ENCODE measurements at places on chromosomes 2 and 18.
A peak's percentile ranks its signal among the peaks of the same experiment; 100 is the strongest.

- DNase-seq: no peak
Measured at GRCh38 chr2:70975237-70975636, 3.2 kb upstream of the ANKRD53 start.

DNA sequence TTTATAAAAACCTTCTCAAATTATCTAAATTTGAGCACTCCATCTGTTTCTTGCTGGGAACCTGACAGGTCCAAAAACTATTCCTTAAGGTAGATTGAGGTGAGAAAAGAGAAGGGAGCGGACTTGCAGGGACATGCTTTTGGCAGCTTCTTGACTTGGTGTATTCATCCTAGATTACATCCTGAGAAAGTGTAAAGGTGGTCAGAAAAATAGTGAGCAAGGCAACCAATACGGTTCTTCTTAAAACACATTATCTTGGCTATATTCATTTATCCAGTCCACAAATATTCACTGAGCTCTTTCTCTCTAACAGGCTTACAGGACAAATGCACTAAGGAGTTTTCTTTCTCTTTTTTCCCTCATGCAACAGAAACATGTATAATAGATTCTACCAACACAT is 230.0 kb downstream of the LRP1B start:
- DNase-seq: no peak

GRCh38 chr2:113407446-113408099 is 29.9 kb upstream of the ZNG1B start:
- no peak for DNase-seq

DNA sequence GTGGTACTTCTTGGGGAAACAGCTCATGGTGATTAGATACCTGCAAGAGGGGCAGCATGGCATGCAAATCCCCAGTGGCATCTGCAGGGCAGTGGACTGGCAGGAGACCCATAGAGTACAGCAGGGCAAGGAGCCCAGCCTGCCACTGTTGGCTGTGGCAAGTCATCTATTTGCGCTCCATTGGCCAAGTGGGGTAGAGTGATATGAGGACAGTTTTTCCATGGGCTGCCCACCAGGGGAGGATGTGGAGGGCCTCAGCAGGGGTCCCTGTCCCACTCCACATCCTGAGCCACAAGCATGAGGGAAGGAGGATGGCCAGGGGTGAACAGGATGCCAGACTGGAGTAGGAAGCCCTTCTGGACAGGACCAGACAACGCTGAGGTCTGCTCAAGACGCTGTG is 50.9 kb upstream of the OTOF start:
- DNase-seq: no peak

DNA sequence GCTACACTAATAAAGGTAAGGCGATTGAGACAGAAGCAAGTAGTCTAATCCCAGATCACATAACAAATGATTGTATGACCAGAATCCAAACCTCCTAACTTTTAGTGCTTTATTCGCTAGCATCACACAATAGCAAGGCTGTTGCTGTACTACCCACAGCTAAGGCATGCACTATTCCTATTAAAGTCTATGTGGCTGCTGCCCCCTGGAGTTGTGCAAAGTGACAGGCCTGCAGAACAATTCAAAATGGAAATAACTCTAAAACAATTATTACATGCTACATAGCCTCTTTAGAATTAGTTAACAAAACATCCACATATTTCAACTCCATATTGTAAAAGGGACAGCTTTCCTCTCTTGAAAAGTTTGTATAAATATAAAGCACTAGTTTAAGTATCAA is 6.0 kb downstream of the ERBB4 start:
- no peak for DNase-seq

GRCh38 chr2:202508686-202509085 is 126.1 kb upstream of the FAM117B start:
- DNase-seq: no peak

GRCh38 chr18:76448256-76449110 is 46.6 kb downstream of the ZNF516 start:
- DNase-seq: no peak

- DNase-seq: no peak
Measured at GRCh38 chr2:129769185-129769991, 210.1 kb upstream of the RAB6C start.

- no peak for DNase-seq
Measured at GRCh38 chr2:188079196-188079595, 212.5 kb upstream of the GULP1 start.

- no peak for DNase-seq
Measured at GRCh38 chr2:15688924-15689568, 97.4 kb downstream of the DDX1 start.

GRCh38 chr2:170928036-170928823 is 823 bp upstream of the GORASP2 start:
- no peak for DNase-seq

DNA sequence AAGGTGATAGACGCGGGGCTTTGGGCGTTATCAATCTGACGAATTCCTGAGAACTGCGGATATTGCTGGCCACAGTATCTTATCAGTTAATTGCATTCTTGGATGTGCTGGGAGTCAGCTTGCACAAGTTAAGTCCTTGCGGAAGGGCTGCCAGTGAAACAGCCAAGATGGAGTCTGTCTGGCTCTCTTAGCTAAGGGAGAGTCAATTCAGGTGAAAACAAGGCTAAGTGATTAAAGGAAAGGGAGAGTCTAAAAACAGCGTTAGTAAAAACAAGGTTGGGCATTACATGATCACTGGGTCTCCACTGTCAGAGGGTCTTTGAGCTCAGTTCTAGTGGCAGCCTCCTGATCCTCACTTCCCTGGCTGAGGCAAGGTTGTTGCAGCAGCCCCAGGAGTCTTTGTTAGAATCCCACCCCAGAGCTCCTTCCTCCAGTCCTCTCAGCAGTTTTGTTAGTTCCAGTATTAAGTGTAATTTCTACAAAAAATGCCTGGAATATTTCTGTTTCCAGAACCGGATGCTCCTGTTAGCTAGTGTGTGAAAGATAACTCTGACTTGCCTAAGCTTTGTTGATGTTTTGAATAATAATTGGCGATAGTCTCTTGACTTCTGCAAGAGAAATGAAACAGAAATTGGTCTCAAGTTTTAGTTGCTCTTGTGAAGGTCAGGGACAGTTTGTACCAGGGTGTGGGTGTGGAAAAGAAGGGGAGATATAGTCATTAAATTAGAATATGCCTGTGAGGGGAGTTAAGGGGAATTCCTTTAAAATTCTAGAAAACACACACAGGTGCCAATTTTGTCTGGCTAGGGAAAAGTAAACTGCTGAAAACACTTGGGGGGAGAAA is 10.6 kb downstream of the CFLAR start:
- peak; percentile 9 for DNase-seq

GRCh38 chr2:235433860-235434259 is 60.0 kb upstream of the AGAP1 start:
- no peak for DNase-seq

DNA sequence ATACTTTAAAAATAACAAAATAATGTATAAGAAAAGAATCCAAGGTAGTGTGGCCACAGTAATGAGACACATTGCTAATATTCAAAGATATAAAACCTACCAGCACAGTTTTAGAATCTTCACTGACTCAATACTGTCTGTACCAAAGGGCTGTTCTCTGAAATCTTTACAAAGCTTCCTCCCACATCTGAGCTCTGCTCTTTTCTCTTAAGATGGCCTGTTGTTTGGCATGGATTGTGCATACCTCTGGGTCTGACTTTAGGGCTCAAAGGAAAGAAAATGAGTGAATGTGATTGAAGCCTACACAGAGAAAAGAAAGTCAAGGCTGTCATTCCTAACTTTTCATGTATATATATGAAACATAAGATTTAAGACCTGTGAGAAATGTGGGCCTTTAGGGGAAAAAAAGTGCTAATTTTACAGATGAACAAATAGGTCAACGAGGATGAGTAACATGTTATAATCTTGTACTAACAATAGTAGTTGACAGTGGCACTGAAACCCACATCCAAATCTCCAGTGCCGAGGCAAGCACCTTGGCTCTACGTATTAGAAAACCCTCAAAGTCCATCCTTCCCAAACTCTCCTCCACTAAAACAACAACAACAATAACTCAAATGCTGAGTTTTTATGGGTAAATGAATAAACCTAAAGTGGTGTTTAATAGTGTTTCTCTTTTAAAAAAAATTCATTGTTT is 114.2 kb downstream of the ZNF521 start:
- DNase-seq: no peak

DNA sequence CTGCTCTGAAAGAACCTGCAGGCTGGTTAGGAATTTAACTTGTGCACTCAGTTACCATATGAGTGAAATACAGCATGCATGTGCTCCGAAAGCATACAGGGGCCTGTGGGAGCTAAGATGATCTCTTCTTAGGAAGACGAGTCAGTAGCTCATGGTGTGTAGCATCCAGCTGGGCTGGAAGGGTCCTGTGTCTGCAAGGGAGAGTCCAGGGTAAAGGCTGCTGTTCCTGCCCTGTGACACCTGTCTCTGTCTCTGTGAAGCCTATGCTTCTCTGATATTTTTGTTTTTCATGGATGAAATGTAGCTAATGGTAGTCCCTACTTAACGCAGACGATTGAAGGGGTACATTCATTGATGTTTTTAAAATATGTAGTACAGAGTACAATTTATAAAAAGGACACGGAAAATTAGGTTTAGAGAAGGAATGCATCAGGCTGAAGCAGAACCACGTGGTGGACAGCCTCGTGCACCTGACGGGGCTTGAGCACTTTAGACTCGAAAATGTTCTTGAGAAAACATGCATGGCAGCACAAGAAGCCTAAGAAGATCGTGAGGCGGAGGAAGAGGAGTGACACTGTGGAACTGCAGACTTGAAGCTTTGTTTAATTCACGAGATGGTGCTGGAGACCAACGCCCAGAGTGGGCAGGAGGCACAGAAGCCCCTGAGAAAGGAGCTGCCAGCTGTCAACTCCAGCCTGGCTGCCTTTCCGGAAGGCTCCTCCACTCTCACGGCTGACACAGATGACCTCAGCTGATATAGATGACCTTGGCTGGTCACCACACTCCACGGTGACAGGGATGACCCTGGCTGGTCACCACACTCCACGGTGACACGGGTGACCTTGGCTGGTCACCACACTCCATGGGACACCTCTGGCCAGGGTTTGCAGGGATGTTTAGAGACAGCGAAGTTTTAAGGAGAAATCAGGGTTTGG is 110.6 kb downstream of the TMEM18 start:
- DNase-seq: no peak

GRCh38 chr2:100126201-100126600 is 16.2 kb downstream of the AFF3 start:
- no peak for DNase-seq

DNA sequence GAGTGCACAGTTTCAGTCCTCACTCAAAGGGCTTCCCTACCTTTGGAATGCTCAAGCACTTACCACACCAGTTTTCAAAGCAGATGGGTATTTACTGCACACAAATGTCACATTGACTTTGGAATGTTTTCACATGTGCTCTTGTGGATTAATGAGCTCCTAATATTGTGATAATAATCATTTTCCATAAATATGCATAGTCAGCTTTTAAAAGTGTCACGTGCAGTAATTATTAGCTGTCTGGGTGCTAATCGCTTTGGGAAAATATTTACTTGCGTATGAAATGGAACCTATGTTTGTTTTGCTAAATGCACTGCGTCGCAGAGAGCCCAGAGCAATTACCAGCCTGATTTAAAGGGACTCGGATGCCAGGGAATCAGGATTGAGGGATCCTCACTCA is 229.3 kb downstream of the SMAD2 start:
- no peak for DNase-seq

DNA sequence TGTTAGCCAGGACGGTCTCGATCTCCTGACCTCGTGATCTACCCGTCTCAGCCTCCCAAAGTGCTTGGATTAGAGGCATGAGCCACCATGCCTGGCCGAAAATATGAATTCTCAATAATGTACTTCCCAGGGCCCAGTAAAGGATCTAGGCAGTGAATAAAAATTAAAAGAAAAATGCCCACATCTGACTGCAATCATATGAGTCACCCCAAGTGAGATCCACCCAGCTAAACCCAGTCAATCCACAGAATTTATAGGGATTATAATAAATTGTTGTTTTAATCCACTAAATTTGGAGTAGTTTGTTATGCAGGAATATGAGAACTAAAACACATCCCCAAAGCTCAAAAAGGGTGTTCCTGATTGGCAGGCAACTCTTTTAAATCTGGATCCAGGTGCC is 93.5 kb upstream of the STK39 start:
- no peak for DNase-seq

GRCh38 chr18:392928-393573 is 107.5 kb downstream of the COLEC12 start:
- DNase-seq: no peak

GRCh38 chr2:23801396-23801795 is 125.5 kb downstream of the ATAD2B start:
- no peak for DNase-seq

GRCh38 chr2:208464205-208464604 is 57.6 kb downstream of the PTH2R start:
- DNase-seq: no peak

GRCh38 chr2:98347298-98348065 is 1.2 kb downstream of the CNGA3 start:
- DNase-seq: no peak

DNA sequence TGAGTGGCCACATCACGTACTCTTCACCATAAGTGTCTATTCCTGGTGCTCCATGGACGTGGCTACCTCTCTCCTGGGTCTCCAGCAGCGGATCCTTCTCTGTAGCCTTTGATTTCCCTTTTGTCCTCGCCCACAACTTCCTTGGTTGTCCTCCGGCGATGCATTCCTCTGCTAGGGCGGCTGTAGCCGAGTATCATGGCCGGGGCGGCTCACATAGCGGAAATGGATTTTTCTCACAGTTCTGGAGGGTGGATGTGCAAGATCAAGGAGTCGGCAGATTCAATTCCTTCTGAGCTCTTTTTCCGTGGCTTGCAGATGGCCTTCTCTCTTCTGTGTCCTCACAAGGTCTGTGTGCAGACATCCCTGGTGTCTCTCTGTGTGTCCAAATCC is 35.7 kb downstream of the ACKR3 start:
- no peak for DNase-seq

GRCh38 chr18:21110713-21111345 is 784 bp downstream of the ROCK1 start:
- DNase-seq: peak; percentile 78

DNA sequence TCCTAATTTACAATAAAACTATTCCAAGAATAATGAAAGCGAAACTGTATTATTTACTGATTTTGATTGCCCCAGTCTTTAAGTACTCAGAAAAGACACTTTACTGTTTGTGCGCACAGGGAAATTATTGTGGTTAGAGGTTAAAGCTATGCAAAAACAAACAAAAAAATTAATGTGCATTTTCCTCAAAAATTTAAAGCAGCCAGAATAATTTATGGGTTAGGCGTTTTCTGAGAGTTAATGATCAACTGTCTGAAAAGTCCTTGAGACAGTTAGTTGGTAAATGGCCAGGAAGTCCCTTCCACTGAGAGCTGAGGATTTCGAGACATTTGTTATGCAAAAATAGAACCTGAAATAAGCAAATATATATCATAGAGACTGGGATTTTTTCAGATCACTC is 143.3 kb downstream of the IRS1 start:
- DNase-seq: no peak

All from CD4-positive, alpha-beta memory T cell (primary cell).